Bronchial epithelial cell (primary cell): ENCODE measurements at places on chromosomes 7 and 10. TPM values are rescaled to one million over a fixed set of nuclear protein-coding genes. Genes with fewer than 3 reads are reported as not detected.

Gene TMEM178B
- total RNA-seq: under 0.01 TPM in 2 replicates

DNA sequence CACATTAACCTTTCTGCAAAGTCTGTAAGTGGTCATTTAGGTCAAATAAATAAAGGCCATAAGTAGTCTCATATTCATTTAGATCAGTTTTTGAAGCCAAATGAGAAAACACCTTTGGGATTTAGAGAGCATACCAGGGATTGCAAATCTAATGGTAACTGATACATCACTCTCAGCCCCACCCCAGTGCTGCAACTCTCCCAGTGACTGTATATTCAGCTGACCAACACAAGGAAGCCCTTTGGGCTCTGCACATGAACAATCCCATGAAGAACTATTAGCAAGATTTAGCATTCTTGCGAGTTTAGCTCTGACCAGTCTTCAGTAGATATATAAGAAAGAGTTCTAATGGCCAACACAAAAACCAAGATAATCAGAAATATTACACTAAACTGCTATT lies 252.3 kb downstream of the CSTF2T start:
- peak; percentile 9 for DNase-seq

DNA sequence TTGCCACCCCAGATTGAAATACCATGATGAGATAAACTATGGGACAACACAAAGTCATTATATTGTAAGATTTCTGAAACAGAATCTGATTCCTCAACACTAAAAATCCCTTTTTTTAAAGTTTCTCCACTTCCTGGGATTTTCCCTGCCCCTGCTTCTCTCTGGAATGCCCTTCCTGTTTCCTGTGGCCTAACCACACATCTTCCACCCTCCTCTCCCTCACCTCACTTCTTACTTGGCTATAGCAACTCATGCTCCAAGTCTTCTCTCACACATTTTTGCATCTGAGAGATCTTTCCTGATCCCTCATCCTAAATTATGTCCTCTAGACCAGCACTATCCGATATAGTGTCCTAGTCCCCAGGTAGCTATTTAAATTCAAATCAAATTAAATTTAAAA lies 4.1 kb upstream of the RELN start:
- no peak for DNase-seq

DNA sequence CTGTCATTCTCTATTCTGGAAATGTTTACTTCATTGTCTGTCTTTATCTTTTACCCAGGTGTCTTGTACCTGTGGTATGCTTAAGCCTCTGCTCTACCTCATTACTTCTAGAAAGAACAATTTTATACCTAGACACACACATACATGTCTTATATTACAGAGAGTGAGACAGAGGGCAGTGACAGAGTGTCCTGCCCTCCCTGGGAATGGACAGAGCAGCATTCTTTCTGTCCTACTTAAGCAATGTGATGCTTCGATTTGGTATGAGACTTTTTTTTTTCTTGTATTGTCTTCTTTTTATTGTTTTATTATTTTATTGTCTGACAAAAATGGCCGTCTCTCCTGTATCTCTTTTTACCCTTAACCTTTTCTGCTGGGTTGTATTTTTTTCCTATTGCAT lies 286.1 kb downstream of the EXOC4 start:
- no peak for DNase-seq

- peak; percentile 2 for DNase-seq
Measured at GRCh38 chr10:5888843-5889623, 660 bp downstream of the ANKRD16 start.

Gene FXYD4
- not detected in 2 replicates for total RNA-seq

DNA sequence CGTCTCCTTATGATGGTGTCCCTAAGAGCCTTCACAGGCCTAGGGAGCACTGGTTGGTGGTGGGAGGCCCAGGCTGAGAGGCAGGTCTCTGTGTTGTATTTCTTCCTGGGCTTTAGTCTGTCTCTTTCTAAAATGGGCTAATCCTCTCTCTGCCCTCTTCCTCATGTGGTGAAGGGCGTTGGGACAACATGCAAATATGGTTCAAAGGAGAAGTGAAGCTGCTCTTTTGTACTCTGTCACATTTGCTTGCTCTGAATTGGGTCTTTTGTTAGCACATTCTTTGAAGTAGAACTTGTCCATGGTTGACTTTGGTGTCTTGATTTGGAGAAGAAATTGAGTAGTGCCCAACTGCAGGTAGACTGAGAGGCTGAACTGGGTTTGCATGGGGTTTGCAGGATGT lies 814 bp downstream of the HK1 start:
- DNase-seq: no peak

DNA sequence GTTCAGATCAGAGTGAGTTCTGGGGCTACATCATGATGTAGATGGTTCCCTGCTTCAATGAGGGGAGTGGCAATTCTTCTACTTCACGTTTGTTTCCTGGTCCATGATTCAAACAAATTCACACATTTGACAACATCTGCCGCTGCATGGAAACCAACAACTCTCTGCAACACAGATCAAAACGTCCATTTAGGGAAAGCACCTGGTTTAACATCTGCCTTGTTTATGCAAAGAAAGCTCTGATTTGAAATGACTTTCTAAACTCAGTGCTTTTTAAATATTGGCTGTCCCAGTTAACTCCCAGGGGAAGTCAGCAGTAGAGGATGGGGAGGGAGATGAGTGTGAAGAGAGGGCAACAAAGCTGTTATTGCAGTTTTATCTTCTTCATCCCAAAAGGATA lies 93.8 kb downstream of the GAD2 start:
- no peak for DNase-seq

GRCh38 chr10:92187101-92187500 lies 103.8 kb downstream of the CPEB3 start:
- DNase-seq: no peak
